Amygdala (tissue), 56 donors: ENCODE measurements at places on chromosomes 13 and 19.

DNA sequence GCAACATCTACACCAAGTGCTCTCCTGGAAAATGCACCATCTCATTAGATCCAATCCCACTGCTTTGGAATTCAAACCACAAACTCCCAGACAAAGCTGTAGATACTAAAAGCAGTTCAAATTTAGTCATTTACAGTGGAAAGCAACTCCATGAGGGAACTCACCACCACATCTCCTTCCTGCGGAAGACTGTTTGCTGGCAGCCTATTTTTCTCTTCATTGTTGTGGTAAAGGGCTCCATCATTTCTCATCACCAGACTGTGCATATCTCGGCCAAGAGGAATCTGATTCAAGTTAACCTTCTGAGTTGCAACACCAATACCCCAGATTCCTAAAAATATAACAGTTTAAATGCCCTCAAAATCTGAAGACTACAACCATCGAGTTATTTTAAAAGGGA lies 8.4 kb downstream of the SPRYD7 start:
- no peak for DNase-seq

- no peak for DNase-seq
Measured at GRCh38 chr19:45097776-45098520, 5.0 kb downstream of the PPP1R37 start.

DNA sequence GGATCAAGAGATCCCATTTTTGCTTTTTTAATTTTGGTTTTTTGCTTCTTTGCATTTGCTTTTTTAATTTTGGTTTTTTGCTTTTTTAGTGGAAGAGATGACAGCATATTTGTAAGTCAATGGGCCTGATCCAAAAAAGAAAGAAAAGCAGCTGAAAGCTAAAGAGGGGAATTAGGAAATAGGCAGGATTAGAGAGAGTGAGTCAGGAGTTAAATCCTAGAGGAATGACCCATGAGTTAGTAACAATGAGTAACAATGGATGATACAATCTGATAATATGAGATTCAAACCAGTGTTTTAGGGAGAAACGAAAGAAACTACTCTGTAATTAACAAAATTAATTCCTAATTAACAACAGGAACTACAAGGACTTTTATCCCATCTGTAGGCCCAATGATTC lies 111.2 kb upstream of the SGCG start:
- no peak for DNase-seq

- DNase-seq, result no peak
Measured at GRCh38 chr13:68727165-68727564, 1380.5 kb upstream of the ATXN8OS start.

DNA sequence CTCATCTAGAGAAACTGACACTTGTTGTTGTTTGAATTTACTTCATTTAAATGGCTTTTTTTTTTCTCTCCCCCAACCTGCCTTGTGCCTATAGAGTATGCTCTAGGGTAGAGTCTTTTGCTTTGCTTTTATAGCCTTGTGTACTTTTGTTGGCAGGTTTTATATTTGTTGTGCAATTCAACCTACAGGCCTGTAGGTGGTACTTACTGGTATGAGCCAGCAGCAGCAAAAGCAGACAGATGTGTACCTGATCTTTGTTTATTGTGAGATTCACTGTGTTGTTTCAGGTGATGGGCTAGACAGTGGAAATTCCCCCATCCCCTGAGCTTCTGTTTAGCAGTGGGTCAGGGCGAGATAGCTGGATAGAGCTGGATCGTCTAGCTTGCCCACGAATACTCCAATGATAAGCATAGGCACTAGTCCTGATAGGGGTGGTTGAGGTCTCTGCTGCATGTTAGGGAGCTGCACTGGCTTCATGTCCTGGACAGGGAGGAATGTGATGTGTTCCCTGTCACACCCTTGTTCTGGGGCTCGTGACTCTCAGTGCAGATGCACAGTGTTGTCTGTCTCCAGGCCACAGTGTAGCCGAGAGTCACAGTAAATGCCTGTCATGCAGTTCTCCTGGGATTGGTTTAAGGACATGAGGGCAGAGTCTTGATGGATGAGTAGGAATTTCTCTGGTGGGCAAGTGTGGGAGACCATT lies 21.3 kb downstream of the DNAJC3 start:
- DNase-seq, result no peak

GRCh38 chr19:5580161-5580571 lies 12.4 kb upstream of the TINCR start:
- DNase-seq, result no peak

DNA sequence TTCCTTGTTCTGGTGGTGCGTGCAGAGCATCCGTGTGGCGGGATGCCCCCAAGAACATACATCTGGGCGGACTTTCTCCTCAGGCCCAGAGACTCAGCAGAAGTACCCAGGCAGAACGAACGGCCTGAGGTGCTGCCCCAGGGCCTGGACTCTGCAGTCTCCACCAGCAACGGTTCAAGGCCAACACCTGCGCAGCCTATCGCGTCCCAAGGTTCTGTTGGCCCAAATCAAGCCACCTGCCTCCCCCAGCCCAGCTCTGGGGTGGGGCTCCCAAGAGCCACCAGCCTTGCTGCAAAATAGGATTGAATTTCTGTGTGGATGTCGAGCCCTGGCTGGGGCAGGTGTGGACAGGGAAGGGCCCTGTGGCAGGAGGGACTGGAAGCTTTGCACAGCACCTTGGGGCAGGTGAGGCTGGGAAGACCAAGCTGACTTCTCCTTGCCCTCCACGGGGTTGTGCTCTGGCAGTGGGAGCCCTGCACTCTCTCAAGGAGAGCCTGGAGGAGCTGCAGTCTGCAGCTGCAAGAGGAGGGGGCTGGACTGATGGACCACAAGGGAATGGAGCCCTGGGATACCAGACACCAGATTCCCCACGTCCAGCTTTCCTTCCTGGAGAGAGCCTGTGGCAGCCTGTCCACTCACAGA lies 146.9 kb downstream of the ZNF536 start:
- no peak for DNase-seq

DNA sequence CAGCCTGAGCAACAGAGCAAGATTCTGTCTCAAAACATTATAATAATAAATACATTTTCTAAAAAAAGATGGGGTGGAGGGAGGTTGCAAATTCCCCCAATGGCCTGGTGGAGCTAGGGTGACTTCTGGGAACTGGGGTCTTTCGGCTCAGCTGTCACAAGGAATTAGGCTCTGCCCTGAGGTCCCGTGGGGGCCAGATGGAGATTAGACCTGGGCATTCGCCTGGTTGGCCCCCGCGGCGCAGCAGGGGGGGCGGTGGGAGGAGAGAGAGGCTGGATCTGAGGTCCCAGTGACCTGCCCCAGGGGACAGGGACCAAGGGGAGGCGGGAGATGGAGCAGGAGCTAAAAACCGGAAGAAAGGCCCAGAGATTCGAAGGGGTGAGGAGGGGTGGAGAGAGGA lies 14.8 kb downstream of the FUT6 start:
- no peak for DNase-seq

GRCh38 chr19:16272945-16273344 lies 51.7 kb upstream of the KLF2 start:
- peak; percentile 45 for DNase-seq

GRCh38 chr19:56217039-56217949 lies 15.2 kb downstream of the ZSCAN5C start:
- DNase-seq, result no peak

GRCh38 chr13:112245989-112246388 lies 130.2 kb upstream of the SPACA7 start:
- no peak for DNase-seq

GRCh38 chr19:45171211-45171623 lies 6.8 kb downstream of the TRAPPC6A start:
- no peak for DNase-seq

DNA sequence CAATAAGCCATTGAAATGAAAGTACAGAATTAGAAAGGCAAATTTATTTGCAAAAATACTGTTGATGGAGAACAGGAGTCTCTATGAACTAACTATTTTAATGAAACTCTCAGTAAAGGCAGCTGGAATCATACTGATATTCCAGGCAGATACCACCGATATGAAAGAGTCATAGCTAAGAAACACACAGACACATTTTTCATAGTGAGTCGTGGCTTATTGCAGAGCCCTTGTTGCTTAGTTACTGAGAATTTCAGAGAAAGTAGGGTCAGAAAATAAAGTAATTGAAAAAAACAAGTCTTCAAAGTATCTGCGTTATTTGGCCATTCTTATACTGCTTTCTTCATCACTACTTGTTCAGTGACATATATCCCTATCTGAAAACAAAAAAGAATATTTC lies 1890.9 kb downstream of the PCDH9 start:
- DNase-seq, result no peak

GRCh38 chr13:110415669-110416068 lies 108.6 kb downstream of the COL4A2 start:
- DNase-seq, result no peak

DNA sequence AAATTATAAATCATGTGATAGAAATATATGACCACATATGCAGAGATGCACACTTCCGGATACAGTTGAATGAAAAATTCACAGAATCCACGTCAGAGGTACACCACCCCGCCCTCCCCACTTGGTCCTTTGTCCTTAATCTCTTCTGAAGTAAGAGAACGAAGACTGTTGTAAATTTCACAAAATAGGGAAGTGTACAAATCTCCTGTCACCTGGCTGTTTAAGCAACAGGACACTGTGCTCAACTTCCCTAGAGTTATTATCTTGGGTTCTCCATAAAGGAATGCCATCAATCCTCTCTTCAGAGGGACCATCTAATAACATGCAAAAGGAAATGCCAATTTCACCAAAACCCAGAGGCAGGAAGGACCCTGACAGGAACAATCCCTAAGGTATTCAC lies 10.5 kb upstream of the CEACAM6 start:
- no peak for DNase-seq

- DNase-seq, result no peak
Measured at GRCh38 chr13:107113387-107113786, 545.5 kb upstream of the ARGLU1 start.

GRCh38 chr19:40590464-40591265 lies 10.5 kb upstream of the LTBP4 start:
- no peak for DNase-seq

DNA sequence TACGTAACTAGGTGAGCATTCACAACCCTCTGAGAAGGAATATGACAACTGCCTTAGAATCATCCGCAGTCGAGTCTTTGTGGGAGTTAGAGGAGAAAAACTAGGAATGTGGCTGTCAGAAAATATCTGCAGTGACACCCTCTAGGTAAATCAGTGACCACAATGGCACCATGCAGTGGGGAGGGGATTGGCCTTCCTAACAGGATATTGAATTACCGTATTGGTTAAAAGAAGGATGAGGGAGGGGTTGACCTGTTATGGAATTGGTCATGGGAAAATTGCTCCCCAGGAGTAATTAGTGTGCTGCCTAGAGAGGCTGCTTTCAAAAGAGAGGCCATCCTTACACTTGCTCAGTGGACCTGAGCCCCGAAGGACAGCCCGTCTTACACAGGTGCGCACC lies 205.6 kb upstream of the SOX1 start:
- no peak for DNase-seq

DNA sequence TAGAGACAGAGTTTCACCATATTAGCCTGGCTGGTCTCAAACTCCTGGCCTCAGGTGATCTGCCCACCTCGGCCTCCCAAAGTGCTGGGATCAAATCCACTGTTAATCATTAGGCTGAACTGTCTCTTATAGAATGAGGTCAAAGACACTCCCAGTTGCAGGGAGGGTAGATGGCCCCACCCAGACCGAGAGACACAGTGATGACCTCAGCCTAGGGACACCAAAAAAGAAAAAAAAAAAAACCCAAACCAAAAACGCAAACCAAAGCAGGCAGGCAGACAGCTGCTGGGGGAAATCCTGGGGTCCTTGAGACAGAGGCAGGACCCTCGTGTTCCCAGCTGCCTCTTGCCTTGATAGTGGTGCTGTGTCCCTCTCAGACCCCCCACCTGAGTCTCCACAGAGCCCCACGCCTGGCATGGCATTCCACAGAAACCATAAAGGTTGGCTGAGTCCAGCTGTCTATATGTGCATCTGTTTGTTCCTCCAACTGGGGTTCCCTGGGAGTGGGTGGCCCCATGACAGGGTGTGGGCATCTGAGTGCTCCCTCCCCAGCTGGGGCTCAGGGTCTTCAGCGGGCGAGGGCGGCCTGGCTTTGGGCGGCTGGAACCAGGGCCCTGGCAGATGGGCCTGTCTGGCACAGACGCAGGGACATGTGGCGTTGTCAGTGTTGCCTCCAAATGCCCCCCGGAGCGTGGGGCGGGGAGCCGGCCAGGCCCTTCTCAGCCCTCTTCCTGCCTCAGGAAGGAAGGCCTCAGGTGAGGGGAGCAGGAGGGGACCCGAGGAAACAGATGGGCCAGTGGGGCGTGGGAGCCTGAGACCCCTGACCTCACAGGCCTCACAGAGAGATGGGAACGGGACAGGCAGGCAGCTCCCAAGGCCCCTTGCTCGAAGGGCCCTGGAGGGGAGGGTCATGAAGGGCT lies 5.2 kb downstream of the DAND5 start:
- DNase-seq, result no peak

GRCh38 chr13:23086968-23087623 lies 93.7 kb upstream of the SGCG start:
- DNase-seq, result no peak

DNA sequence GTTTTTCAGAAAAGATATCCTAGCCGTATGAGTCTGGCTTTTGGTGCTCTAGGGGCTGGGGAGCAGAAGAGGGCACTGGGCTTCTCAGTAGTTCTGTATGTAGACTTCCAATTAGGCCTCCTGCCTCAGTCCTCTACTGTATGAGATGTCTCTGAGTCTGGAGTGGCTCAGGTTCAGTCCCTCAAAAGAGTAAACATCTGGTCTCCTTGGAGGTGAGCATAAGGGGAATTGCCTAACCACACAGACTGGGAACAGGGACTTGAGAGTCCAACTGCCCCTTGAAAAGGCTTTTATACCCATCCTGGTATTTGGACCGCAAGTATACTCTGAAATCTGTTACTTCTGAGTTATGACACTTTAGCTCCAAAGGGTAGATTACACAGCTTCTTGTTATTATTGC lies 214.5 kb downstream of the TDRD3 start:
- no peak for DNase-seq

DNA sequence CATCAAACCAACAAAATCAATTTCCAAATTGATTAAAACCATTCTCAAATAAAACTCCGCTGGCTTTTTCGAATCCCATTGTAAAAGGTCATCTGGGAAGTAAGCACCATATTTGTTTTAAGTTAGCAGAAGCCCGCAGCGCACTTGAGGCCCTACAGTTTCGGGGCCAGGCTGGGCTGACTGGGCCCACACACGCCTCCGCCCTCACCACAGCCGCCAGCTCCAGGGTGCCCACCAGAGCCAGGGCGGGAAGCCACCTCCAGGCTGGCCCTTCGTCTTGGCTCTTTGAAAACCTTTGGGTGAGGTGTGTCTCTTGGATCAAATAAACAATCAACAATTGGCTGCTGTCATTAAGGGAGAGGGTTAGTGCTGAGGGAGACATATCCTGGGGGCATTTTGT lies 133.3 kb downstream of the SOX1 start:
- no peak for DNase-seq

GRCh38 chr19:47644743-47645482 lies 36.0 kb downstream of the BICRA start:
- DNase-seq, result no peak

- no peak for DNase-seq
Measured at GRCh38 chr13:54845351-54845965, 1816.8 kb downstream of the OLFM4 start.

DNA sequence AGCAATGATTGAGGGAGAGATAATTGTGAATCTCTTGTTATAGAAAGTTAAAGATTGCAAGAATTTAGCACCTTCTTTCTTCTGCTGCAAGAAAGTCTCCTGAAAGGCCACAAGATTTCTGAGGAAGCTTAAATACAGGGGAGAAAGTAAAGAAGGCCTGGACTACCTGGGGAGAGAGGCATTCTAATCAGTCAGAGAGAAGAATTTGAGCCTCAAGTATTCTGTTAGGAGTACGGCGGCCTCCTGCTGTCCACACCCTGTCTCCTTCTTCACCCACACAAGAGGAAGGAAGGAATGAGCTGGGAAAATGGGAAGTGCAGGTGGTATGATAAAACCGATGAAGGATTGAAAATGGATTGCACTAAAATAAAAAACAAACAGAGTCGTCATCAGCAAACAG lies 474.7 kb downstream of the DIAPH3 start:
- no peak for DNase-seq
